ENCODE measurements at places on chromosomes 2 and 18. TPM values are rescaled to one million over a fixed set of nuclear protein-coding genes. Genes with fewer than 3 reads are reported as not detected.

Gene AQP12A
- total RNA-seq = not detected

Gene ATP6V1C2
- 0.28 TPM for total RNA-seq

Gene HJURP
- total RNA-seq = 64.5 TPM

Gene PKP4
- 22.9 TPM for total RNA-seq

Gene VWA3B
- not detected for total RNA-seq

Gene KATNAL2
- 1.5 TPM for total RNA-seq

Gene STAMBP
- total RNA-seq = 53.1 TPM
